GM23248 (cell line): ENCODE measurements at places on chromosomes 7 and 10.

GRCh38 chr10:15738270-15738925 lies 18.7 kb upstream of the ITGA8 start:
- peak; percentile 57 for DNase-seq

- DNase-seq, result no peak
Measured at GRCh38 chr7:37430640-37431039, 18.0 kb downstream of the ELMO1 start.

DNA sequence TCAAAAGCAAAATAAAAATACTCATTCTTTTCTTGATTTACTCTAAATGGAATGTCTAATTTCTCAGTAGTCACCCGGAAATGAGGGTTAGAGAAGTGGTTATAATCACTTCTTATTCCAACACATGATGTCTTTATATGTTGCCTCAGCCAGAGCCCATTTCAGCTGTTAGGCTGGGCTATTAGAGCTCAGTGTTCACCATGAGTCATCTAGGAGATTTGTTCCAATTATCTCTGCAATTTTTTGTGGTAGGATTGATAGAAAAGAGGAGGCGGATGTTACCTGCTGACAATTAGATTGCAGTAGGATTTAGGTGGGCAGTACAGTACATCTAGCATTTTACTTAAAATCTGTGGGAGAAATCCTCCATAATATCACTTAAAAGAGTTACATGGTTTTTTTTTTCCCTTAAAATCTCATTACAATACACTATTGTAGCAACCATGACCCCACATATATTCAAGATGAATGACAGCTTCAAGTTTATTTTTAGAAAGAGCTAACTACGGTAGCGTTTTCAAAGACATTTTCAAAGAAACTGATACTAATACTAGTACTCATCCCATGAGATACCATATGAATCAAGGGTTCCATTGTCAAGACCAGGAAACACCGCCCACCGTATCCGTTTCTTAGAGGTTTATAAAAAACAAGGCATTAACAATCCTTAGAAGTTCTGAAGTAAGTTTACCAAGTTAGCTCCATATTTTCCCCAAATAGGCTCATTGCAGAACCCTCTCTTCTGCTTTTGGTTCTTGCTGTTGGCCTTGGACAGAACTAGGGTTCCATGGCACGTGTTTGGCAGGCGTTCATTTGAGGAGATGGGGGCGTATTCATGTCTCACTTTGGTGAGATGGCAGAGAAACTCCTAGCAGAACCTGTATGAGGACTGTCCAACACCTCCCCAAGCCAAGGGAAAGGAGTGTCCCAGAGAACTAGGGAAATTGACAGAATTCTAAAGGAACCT lies 10.4 kb downstream of the CPA2 start:
- DNase-seq, result peak; percentile 83

DNA sequence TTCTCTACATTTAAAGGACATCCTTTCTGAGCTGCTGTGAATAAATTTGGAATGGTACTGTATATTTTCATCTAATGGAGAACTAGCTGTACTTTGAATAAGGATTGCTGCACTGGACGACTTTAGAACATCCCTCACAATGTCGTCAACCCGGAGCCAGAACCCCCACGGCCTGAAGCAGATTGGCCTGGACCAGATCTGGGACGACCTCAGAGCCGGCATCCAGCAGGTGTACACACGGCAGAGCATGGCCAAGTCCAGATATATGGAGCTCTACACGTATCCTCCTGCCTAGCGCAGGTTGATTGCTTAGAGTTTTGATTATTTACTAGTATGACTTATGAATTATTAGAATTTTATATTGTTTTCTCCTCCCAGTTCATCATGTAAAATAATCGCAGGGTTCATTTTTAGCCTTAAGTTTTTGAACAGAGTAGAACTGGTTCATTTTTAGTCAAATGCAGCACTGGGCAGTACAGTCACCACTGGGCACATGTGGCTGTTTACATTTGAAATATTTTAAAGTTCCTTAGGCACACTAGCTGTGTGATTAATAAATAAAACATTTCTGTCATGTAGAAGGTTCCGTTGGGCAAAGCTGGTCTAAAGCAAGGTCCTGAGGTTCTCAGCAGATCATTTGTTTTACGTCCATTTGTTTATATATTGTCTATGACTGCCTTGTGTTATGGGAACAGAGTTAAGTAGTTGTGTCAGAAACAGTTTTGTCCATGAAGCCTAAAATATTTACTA lies 31.5 kb downstream of the CUL1 start:
- peak; percentile 58 for DNase-seq

GRCh38 chr7:119720541-119720940 lies 552.4 kb upstream of the KCND2 start:
- peak; percentile 71 for DNase-seq

DNA sequence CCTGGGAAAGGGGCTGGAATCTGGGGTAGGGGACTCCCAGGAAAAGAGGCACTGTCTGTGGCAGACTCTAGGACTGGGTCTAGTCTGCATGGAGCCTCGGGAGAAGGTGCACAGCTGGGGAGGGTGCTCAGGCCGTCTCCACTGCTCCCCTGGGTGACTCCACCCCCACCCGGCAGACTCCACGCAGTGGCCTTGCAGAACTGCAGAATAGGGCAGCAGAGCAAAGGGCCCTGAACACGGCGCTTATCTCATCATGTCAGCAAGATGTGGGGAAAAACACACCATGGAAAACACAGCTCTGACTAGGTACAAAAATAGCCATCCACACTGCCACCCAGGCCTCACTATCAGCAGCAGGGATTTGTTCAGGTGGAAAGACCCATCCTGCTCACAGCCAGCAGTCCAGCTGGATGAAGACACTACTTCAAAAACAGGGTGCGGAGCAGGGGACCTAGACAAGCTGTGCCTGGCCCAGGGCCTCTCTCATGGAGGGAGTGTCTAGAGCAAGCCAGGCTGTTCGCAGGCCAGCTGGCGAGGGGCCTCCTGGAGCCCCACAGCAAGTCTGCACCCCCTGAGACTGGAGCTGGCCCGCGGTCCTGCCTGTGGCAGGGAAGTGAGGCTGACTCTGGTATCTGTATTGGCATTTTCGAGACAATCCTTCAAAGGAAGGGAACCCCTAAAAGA lies 11.7 kb downstream of the MAT1A start:
- DNase-seq, result no peak

- DNase-seq, result no peak
Measured at GRCh38 chr10:4312051-4312835, 513.8 kb upstream of the AKR1E2 start.

DNA sequence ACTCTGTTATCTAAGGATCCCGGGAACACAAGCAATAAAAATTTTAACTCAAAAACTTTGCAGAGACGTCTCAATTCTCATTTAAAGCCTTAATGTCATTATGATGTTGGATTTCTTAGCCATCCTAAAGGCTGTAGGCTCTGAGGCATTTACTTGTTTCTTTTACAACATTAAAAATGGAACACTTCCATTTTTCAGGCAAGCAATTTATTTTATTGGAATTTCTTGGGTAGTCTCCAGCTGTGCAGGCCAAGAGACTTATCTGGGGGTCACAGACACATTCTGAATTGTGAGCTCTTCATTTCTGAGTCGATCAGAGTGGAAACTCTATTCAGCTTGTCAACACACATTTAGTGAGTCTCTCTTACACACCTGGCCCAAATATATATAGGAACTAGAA lies 48.0 kb upstream of the KIF5B start:
- DNase-seq, result no peak

- peak; percentile 79 for DNase-seq
Measured at GRCh38 chr10:101780818-101781654, 2.2 kb downstream of the NPM3 start.

DNA sequence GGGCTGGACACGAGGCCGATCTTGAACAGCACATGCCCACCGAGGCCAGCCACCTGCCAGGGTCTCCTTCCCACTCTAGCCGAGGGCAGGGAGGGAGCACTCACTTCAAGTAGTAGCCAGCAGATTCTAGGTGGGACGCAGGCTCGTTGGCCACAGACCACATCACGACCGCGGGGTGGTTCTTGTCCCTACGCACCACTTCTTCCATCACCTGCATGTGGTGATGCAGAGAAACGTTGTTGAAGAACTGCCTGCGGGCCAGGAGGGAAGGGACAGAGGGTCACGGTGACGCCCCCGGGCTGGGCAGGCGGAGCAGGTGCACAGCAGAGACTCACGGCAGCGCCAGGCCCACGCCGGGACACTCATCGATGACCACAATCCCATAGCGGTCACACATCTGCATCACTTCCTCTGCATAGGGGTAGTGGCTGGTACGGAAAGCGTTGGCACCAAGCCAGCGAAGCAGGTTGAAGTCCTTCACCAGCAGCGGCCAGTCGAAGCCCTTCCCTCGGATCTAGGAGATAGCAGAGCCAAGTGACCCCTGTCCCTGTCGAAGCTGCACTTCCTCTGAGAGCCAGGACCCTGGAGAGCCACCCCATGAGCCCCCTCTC lies 7.7 kb downstream of the GUSB start:
- DNase-seq, result no peak

GRCh38 chr7:13992596-13992964 lies 3.1 kb upstream of the ETV1 start:
- no peak for DNase-seq

GRCh38 chr7:148402159-148402558 lies 188.4 kb upstream of the C7orf33 start:
- no peak for DNase-seq

- DNase-seq, result no peak
Measured at GRCh38 chr7:21108182-21108581, 319.7 kb upstream of the SP4 start.

DNA sequence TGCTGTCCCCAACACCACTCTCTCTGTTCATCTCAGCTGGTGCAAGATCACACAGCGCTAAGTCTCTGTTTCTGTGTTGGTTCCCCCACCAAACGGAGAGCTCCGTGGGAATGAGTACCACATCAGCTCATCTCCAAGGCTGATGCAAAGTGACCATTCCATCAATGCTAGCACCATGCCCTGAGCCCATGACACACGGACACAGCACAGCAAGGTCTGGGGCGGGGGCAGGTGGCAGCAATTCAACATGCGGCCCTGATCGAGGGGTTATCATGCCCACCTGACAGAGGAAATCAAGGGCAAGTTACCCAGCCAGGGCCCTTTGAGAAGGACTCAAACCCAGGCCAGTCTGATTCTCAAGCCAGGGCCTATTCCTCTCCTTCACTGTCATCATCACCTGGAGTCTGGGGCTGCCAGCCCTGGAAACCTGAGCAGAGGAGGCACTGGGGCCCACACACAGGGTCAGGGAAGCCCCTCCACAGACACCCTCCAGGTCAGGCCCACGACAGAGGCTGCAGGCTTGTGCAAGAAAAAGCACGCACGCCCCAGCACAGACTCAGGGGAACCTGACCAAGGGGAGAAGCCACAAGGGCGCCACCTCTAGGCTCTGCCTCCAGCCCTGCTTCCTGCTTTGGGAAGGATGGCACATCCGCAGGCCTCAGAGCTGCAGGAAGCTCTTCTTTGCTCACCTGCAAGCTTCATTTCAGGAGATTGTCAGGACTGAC lies 74.8 kb downstream of the GRID1 start:
- no peak for DNase-seq

DNA sequence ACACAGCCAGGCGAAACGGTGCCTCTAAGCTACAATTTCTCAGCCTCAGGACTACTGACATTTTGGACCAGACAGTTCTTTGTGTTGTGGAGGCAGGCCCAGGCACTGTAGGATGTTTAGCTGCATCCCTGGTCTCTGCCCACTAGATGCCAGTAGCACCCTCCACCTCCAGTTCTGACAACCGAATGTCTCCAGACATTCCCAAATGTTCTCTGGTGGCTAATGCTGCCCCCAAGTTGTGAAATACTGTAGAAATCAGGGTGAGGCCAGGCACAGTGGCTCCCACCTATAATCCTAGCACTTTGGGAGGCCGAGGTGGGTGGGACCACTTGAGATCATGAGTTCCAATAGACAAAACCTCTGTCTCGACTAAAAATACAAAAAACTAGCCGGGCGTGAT lies 18.2 kb downstream of the HNRNPF start:
- DNase-seq, result peak; percentile 78

- peak; percentile 51 for DNase-seq
Measured at GRCh38 chr7:29442146-29442545, 121.5 kb upstream of the PRR15 start.

- DNase-seq, result no peak
Measured at GRCh38 chr10:121157998-121158397, 306.8 kb downstream of the WDR11 start.

DNA sequence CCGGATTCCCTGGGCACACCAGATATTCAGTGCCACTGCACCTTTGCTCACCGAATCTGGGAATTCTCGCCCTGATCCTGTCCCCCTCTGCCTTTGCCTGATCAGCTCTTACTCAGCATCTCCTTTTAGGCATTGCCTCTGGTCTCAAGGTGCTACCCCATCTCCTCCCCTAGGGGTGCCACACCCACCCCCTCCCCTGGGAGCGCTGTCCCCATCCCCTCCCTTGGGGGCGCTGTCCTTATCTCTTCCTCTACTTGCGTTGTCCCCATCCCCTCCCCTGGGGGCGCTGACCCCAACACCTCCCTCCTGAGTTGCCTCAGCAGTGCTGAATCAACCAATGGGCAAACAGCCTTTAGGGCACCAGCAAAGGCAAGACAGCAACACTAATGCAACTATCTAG lies 686.9 kb upstream of the FOXK1 start:
- DNase-seq, result no peak
